CD4-positive, alpha-beta T cell treated with Interleukin-21 for 1 hour (primary cell): ENCODE measurements at places on chromosomes 3 and 15.
A peak's percentile ranks its signal among the peaks of the same experiment; 100 is the strongest.

DNA sequence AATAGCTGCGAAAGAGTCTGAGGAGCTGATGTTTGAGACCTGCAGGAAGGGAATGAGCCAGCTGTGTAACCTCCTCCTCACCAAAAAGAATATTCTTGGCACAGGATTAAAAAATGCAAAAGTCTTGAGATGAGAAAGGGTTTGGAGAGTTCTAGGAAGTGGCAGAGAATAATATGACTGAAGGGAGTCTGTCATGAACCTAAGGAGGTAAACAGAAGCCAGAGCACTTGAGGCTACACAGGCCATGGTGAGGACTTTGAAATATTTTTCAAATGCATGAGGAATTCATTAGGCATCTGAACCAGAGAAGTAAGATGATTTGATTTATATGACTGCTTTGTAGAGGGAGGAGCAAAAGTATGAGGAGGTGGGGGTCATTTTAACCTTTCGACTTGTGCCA, 347.8 kb downstream of the EPHA3 start:
- no peak for DNase-seq

GRCh38 chr3:43160664-43161063, 54.8 kb upstream of the POMGNT2 start:
- no peak for DNase-seq

GRCh38 chr15:38201714-38202113, 50.9 kb upstream of the SPRED1 start:
- DNase-seq = no peak

DNA sequence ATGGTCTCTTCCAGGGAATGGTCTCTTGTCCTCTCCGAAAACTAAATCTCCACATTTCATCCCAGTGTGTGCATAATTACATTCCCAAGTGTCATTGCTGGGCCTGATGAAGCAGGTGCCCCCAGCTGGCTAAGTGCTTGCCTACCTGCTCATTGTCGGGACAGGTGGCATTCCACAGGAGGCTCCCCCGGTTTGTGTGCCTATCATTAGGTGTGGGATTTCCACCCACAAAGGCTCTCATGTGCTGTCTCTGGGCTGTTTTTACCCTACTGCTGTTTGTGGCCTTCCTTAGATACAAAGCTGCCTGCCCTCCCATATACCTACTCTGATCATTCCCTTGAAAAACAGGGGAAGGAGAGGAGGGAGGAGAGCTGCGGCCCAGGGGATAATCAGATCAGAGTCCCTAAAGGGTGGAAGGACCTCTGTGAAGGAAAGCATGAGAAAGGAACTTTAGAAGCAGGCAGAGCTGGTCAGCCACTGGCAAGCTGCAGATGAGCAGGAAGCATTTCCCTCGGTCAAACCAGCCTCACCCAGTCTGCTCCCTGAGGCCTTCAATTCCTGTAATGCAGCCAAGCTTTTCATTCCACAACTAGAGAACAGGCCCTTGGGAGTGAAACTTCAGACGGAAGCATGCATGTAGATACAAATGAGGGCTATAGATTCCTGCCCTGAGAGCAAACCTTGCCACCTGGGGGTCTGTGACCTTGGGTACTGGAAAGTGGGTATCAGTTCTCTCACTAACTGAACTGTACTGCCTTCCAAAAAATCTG, 60.7 kb upstream of the HEG1 start:
- DNase-seq = no peak

DNA sequence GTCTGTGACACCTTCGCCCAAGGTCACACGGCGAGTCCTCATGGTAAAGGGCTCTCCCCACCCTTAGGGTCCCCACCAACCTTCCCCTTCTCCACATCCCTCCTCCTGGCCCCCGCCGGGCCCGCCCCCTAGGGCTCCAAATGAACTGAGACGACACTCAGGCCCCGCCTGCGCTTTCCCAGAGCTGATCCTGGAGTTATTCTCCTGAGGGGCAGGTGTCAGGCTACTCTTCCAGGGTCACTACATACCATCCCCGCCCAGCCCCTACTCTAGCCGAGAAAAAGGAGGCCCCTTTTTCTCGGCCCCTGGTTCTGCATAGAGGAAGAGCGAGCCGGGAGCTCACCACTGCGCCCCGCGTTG, 292 bp downstream of the USP4 start:
- no peak for DNase-seq

DNA sequence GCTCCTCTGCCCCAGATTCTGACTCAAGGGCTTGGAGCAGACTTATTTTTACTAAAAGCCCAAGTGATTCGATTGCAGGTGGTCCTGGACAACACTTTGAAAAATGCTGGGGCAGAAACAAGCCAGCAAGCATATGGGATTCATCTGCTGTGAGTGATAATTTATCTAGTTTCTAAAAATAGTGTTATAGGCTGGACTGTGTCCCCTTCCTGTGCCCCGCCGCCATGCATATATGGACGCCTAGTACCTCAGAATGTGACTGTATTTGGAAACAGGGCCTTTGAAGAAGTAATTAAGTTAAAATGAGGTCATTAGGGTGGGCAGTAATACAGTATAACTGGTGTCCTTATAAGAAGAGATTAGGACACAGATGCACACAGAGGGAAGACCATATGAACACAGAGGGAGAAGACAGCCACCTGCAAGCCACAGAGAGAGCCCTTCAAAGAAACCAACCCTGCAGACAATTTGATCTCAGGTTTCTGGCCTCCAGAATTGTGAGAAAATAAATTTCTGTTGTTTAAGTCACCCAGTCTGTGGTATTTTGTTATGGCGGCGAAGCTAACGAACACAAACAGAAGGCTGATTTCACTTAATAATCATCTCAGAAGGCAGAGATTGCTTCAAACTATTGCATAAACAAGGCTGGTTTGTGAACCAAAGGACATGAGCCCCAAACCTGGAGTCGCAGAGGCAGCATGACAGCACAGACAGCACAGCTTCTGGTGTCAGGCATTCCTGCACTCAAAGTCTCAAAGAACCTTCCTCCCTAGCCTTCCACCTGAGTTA, 59.1 kb downstream of the CCNL1 start:
- DNase-seq = no peak

DNA sequence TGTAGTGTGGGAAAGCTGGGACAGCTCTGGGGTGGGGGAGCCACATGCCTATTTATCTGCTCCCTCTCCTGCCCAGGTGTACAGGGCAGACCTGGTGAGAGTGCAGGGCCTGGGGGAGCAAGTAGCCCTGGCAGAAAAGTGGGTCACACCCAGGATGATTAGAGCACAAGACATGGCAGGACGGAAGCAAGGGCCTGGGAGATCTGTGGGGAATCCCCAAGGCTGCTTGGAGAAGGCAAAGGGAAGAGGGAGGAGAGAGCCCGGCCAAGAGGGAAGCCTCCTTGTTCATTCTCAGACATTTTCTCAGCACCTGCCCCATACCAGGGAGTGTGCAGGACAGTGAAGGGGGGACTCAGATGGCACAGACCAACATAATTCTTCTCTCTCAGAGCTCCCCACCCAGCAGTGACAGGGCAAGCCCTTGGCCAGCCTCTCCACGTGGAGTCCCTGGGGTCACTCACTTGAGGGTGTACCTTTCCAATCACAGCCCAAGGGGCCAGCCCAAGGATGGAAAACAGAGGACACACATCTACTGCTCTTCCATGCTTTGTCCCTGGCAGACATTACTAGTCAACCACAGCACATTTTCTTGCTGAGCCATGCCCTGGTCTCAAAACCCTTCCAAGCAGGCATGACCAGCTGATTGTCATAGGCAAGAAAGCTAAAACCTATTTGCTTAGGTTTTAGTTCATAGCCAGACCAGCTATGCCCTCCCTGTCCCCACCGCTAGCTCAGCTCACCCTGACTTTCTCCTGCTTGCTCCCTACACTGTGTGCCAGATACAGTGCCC, 4.9 kb upstream of the DUSP7 start:
- DNase-seq = no peak

DNA sequence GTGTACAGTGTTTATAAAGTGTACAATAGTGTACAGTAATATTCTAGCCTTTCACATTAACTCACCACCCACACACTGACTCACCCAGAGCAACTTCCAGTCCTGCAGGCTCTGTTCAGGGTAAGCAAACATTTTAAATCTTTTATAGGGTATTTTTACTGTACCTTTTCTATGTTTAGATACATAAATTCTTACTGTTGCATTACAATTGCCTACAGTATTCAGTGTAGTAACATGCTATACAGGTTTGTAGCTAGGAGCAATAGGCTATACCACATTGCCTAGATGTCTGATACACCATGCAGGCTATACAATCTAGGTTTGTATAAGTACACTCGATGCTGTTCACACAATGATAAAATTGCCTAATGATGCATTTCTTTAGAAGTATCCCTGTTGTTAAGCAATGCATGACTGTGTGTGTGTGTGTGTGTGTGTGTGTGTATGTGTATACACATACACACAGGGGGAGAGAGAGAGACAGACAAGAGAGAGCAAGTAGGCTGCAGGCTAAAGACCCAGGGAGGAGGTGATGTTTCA, 72.5 kb upstream of the PRR23C start:
- DNase-seq = no peak

DNA sequence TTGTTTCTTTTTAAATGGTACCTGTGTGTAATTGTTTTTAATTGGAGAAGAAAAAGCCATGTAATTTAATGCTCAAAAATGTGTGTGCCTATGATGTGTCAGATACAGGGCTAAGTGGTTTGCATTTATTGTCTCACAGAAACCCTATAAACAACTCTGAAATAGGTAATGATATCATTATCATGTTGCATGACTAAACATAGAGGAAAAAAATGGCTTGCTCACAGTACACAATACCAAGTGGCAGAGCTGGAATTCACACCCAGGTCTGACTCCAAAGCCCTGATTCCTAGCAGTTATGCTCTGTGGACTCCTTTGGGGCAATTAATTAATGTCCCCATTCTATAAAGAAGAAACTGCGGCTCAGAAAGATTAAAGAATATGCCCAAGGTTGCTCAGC, 237.4 kb upstream of the TRIM42 start:
- DNase-seq = no peak

DNA sequence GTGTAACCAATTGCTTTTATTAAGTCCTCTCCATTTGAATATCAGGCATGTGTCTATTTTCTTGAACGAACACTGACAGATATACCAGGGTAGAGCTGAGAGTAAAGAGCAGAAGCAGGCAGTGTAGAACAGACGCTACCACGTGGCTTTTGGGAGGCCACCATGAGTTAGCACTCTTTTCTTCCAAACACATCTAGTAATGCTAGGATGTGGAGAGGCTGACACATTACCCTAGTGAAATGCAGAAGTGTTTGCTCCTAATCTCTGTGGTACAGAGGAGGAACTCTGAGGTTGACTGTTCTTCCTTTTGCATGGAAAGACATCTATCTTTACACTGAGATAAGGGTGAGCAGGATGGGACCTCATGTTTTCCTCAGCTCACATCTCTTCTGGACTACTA, 216.3 kb downstream of the SATB1 start:
- DNase-seq = no peak

DNA sequence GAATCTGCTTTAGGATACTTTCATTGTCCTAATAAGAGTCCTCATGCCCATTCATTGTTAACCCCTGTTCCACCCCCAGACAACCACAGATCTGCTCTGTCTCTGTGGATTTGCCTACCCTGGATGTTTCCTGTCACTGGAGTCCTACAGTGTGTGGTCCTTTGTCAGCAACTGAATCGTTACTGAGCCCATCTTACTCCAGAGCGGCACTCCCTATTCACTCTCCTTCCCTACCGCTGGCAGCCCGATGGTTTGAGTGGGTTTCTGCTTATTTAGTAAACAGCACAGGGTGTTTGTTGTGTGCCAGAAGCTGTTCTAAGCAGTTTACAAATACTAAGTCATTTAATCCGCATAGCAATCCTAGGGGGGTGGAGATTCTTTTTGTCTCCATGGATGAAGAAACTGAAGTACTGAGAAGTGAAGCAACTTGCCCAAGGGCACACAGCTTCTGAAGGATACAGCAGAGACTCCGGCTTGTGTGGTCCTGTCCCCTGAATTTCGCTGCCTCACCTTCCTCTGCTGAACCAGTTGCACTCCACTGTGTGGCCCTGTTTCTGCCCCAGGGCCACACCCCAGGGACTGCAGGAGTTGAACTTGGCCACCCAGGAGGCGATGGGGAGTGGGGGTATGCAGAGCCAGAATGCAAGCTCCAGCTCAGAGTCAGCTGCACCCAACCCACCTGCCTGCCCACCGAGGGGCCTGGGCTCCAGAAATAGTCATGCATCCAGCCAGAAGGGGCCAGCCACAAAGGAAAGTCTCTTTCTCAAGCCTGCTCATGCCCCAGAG, 56.5 kb upstream of the SLC6A1 start:
- no peak for DNase-seq

DNA sequence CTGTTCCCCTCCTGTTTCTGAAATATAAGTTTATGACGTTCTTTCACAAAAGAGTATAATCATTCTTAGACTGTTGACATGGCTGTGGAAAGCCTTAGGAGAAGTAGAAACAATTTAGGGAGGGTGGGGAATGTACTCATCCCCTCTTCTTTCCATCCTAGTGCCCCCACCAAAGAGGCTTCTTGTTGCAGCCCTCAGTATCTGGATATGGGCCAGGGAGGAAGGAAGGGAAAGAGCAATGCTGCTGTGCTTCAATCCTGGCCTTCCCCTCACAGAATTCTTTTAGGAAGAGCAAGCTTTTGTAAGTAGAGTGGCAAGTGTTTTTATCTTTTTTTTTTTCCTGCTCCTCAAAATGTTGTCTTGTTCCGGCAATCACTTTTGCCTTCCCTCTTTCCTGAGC, 1.7 kb downstream of the INAFM2 start:
- no peak for DNase-seq

GRCh38 chr3:176633511-176633910, 563.8 kb downstream of the TBL1XR1 start:
- DNase-seq = no peak

DNA sequence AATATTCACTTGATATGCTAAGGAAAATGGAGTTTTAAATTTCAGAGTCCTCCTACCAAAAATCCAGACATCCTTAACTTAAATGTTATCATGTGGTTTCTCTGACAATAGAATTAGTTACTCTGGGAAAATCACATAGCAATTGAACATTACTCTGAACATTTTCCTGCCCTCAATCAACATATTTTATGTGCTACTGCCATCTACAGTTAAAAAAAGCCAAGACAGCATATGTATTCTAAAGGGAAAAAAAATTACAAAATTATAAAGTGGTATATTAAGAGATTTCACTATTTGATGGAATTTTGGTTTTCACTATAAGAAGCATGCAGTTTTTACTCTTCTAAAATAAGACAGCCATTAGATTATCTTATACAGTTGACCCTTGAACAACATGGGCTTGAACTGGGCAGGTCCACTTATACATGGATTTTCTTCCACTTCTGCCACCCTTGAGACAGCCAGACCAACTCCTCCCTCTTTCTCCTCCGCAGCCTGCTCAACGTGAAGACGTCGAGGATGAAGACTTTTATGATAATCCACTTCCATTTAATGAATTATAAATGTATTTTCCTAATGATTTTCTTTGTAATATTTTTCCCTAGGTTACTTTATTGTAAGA, 122.3 kb downstream of the ATP1B3 start:
- DNase-seq = peak; percentile 18
